Ascending aorta (tissue), 2 donors: ENCODE measurements at places on chromosomes 5 and 9.

DNA sequence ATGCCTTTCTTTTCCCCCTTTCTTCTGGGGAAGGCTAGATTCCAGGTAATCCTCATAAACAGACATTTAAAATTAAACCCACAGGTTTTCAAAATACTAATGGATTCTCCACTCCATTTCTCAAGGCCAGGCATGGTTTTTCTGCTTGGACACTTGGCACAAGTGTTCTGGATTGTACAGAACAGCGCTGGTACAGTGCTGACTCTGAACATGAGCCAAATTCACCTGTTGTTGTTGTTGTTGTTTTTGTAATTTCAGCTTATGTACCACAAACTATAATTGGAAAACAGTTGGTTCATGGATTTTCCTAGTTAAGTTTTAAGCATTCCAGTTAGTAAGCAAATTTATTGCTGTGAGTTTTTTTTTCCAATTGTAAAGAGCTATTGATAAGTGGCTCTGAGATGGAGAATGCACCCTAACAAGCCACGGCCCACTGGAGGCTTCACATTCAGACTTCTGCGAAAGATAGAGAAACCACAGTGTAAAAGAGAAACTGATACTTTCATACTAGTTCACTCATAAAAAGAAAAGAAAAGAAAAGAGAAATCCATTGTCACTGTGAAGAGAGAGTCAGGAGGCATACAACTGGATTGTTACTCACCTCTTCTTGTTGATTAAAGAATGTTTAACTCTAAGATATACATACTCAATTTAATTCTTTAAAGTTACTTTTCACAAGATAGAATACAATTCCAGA is 16.2 kb upstream of the ITGA1 start:
- H3K36me3 ChIP-seq, result no peaks in the 10 kb centered on the region
- no peak overlapping the region for H3K27ac ChIP-seq
- H3K27me3 ChIP-seq, result no peaks in the 10 kb centered on the region
- H3K4me3 ChIP-seq, result no peak overlapping the region
- H3K4me1 ChIP-seq, result peaks cover 2% of the 10 kb centered on the region

DNA sequence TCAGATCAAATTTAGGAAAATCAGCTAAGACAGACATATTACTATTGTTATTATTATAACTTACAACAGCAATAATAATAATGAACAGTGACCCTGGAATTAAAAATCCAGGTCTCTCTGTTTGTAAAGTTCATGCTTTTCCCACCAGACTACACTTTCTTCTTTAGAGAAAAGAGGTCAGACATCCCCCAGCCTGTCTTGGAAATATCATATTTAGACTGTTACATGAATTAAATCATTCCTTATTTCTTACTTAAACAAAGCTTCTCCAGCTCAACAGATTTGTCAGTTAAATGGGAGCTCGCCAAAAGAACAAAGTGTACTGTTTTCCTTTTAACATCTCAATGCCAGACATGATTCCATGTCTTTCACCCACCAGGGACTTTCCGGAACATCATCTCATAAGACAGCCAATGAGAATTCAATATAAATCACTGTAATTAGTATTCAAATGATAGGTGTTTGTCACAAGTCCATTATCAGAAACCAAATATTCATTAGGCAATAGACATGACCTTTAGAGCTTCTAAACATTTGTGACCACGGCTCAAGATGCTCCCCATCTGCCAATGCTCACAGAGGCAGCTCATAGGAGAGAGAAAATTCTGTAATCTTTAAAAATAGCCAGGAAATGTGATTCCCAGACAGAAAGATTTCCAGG is 351.9 kb downstream of the ENC1 start:
- H3K4me1 ChIP-seq, result peaks cover 9% of the 10 kb centered on the region
- no peak overlapping the region for H3K4me3 ChIP-seq
- no peak for DNase-seq
- no peaks in the 10 kb centered on the region for H3K27me3 ChIP-seq
- H3K27ac ChIP-seq, result no peak overlapping the region

- DNase-seq, result no peak
- H3K27me3 ChIP-seq, result no peaks in the 10 kb centered on the region
- peaks cover 25% of the 10 kb centered on the region for H3K4me1 ChIP-seq
These were observed 190.1 kb downstream of the ESM1 start for GRCh38 chr5:54795284-54795683.

- H3K4me1 ChIP-seq, result no peaks in the 10 kb centered on the region
- no peaks in the 10 kb centered on the region for H3K27me3 ChIP-seq
- no peak overlapping the region for H3K27ac ChIP-seq
- no peaks in the 10 kb centered on the region for H3K36me3 ChIP-seq
- no peak overlapping the region for H3K4me3 ChIP-seq
These were observed 11.5 kb upstream of the FAF2 start for GRCh38 chr5:176436656-176437055.

DNA sequence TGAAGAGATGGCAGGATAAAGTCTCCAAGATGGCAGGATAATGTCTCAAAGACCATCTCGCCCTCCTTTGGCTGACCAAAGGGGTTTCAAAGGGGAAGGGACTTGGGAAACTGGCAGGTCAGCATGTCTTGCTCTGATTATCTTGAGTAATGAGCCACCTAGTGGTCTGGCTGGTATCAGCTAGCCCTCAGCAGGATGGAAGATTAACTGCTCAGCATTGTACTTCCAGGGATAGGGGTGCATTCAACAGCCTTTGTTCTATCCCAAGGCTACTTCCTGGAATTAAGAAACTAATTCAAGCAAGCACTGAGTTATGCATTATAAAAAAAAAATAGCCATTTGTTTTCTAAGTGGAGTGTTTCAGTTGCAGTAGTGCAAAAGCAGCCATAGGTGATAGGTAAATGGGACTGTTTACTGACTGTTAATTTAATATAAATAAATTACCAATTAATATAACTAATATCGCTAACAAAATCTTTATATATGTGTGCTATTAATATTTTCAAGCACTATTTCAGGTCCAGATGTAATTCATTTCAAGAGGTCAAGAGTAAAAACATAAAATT is 555.5 kb downstream of the CDH9 start:
- no peaks in the 10 kb centered on the region for H3K36me3 ChIP-seq
- peak overlapping the region; percentile 36 for H3K4me3 ChIP-seq
- H3K27ac ChIP-seq, result no peak overlapping the region
- H3K27me3 ChIP-seq, result no peaks in the 10 kb centered on the region
- H3K4me1 ChIP-seq, result no peaks in the 10 kb centered on the region

- H3K27me3 ChIP-seq, result no peaks in the 10 kb centered on the region
- H3K4me1 ChIP-seq, result no peaks in the 10 kb centered on the region
- peaks cover 17% of the 10 kb centered on the region for H3K36me3 ChIP-seq
- no peak overlapping the region for H3K27ac ChIP-seq
These were observed 24.4 kb downstream of the NPR3 start for GRCh38 chr5:32735512-32735911.
